ENCODE measurements at places on chromosomes 7 and 10.

DNA sequence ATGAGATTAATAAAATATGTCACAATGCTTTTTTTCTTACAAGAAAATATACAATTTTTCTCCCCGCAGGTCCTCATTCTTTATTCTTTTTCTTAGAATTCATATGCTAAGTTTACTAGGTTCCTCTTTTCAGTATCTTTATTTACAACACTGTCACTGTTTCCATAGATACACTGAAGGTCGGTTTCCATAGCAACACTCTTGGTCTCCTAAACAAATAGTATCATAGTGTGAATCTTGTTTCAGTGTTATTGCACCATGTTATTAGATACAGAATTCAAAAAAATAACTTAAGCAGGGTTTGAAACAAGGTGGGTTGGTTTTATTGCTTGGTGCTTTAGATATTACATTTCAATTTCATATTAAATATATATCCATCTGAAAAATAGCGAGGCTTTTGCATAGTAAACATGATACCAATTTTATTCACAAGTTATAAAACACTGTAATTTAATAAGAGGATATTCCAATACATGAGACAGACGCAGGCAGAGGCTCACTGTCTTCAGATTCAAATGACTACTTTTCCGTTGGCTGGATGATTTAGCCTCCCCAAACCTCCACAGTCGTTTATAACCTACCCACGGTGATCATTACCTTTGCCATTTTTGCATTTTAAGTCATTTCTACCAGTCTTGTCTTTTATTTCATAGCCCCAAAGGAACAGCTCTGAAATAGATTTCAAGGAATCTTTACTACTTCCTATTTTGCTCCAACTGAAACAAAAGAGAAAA lies 88.9 kb upstream of the KLF6 start:
- peak; percentile 56 for DNase-seq

- no peak for DNase-seq
Measured at GRCh38 chr7:150406567-150407421, 27.7 kb downstream of the ZNF775 start.

GRCh38 chr10:74049955-74050354 lies 52.0 kb downstream of the VCL start:
- no peak for DNase-seq

GRCh38 chr7:12431886-12432556 lies 28.4 kb upstream of the VWDE start:
- DNase-seq, result peak; percentile 74

DNA sequence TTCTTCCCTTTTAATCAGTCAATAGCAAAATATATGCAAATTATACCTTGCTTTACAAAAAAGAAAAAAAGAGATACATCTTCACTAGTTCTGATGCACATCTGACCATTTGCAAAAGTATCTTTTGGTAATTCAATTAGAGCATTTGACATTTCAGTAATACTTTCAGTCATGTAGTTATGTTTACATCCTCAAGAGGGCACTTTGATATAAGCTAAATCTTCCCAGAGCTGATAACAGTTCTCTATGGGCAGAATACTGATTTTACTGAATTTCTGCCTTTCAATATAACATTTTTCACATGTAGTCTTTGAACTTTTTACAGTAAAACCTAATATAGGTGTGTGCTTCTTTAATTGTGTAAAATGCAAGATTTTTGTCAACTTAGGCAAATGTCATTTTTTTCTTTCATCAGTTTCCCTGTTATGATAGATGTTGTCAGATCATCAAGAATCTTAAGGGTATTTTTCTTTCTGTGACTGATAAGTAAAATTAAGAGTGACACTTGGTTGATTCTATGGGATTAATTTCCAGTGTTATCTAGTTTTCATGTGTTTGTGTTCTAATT lies 703.5 kb upstream of the SEMA3D start:
- peak; percentile 40 for DNase-seq

DNA sequence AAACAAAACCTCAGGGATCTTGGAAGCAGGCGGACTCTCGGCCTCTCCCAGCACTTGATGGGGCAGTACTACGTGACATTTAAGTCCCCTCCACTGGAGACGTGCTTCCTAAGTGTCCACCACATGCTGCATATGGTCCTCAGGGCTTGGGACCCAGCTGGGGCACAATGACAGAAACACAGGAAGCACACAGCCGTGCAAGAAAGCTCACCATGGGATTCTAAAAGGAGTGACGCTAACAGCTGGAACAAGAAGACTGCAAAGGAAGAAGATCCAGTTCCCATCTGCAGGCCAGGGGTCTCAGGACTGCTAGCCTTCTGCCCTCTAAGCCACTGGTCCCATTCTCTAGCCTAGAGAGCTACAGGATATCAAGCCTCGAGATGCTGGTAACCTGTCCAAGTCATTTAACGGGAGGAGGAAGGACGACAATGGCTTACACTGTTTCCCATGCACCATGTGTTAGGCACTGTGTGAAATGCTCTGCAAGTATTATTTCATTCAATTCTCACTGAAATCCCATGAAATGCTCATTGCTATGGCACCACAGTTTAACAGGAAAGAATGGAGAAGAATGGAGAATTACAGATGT lies 61.1 kb downstream of the KCNMA1 start:
- DNase-seq, result no peak

DNA sequence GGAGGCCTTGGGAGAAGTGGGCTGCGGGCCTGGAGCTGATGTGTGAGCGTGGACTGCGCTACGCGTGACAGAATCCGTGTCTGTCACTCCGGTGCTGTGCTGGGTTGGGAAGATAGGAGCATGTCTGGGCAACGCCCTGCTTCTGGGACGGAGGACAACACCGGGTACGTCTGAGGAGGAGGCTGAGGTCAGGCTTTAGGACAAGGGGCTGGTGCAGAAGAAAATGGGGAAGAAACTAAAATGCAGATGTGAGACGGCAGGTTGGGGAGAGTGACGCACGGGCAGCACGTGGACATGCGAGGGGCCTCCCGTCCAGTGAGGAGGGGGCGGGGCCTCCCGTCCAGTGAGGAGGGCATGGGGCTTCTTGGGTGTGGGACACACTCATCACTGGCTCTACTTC lies 207.4 kb downstream of the DNAJB6 start:
- DNase-seq, result no peak

- no peak for DNase-seq
Measured at GRCh38 chr10:108141064-108141463, 976.6 kb upstream of the SORCS1 start.

DNA sequence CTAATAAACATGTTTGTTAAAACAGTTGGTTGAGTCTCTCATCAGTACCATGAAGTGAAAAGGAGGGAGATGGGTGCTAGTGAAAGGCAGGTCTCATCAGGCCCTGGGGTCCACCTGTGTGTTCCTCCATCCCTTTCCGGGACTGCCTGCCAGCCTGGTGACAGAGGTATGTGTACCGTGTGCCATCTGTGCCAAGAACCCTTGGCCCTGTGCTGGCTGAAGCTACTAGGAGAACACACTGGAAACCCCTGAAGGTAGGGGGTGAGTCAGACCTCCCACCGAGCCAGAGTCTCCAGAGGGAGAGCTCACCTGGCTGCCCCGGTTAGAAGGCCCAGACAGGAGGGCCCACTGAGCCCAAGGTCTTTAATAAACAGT lies 2.3 kb downstream of the DDIT4 start:
- peak; percentile 20 for DNase-seq

- no peak for DNase-seq
Measured at GRCh38 chr10:14507176-14507575, 176.5 kb upstream of the FRMD4A start.

- no peak for DNase-seq
Measured at GRCh38 chr7:1846331-1847065, 176.4 kb downstream of the ELFN1 start.

- no peak for DNase-seq
Measured at GRCh38 chr7:113144817-113145216, 26.5 kb upstream of the SMIM30 start.

GRCh38 chr7:135840591-135840990 lies 92.0 kb upstream of the FAM180A start:
- DNase-seq, result no peak

GRCh38 chr7:11376529-11376928 lies 402.9 kb downstream of the PHF14 start:
- DNase-seq, result no peak

DNA sequence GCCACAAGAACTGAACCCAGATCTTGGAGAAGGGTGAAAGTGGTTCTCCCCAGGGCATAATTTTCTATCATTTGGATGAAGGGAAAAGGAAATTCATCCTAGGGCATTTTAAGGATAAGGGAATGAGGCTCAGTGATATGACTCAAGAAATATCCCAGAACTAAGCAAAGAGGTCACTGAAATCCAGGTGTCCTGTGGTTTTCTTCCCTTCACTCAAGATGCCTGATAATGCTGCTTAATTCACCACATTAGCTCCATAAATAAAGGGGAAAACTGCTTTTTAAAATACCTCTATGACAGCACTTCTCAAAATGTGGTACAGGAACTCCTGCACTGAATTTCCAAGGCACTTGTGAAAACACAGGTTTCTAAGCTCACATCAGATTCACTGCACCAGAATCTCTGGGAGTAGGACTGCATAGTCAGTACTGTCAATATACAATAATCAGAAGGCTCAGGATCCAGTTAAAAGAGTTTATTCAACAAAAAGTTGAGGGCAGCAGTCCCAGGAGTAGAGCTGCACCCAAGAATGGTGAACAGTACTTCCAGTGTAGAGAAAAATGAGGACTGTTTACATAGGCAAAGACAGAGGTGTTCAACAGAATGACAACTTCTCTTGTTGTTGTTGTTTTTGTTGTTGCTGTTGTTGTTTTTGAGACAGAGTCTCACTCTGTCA lies 2.9 kb downstream of the IFIT3 start:
- DNase-seq, result no peak

DNA sequence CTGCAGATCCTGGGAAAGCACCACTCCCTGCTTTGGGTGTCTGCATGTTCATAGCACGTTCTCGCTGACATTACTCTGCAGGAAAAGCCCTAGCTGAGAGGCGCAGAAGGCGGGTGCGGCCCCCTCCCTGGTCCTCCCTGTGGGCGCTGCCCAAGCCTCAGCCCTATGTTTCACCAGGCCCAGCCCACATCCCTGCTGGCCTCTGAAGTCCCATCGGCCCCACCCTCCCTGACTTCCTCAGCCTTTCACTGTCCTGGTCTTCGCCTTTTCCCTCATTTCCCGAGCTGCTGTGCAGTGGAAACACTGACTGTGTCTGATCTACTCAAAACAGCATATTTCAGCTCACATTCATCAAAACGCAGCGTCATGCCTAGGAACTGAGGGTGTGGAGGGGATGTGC lies 36.3 kb upstream of the DIP2C start:
- DNase-seq, result no peak

DNA sequence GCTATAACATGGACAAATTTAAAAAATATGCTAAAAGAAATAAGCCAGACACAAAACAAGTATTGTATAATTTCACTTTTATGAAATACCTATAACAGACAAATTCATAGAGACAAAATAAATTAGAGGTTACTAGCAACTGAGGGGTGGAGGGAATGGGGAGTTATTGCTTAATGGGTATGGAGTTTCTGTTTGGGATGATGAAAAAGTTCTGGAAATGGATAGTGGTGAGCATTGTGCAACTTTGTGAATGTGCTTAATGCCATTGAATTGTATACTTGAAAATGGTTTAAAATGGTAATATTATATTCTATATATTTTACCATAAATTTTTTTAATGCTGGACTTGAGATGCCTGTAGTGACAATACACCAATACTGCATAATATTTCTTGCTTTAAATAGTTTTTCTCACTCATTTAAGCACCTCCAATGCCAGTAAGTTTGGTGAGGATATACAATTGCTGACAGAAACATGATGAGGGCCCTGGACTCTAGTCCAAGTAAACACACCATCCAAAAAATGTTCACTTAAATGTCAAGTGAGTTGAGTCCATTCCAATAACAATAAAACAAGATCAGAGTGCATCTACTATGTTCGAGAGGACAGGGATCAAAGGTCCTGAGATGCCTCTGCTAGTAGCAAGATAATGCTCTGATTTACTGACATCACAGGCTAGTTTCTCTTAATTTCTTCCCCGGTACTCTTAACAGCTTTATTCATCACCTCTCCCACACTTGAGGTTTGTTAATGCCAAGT lies 71.9 kb downstream of the NT5C2 start:
- DNase-seq, result no peak

GRCh38 chr7:56125831-56126230 lies 9.6 kb upstream of the NUPR2 start:
- no peak for DNase-seq

DNA sequence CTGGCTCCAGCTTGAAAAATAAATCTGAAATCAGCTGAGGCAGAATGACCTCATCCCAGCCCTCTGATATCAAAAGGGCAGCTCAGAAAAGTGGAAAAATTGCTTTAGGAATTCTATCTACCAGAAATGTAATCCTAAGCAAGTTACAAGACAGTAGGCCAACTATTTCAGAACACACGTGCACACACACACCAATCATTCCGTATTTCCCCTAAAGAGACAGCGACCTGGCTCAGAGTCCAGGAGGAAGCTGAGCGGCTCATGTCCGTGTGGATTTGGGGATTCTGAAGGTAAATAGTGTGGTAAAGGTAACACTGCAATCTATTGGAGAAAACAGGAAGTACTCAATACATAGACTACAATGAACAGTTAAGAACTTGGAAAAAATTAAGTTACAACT lies 288.2 kb downstream of the CALN1 start:
- no peak for DNase-seq

DNA sequence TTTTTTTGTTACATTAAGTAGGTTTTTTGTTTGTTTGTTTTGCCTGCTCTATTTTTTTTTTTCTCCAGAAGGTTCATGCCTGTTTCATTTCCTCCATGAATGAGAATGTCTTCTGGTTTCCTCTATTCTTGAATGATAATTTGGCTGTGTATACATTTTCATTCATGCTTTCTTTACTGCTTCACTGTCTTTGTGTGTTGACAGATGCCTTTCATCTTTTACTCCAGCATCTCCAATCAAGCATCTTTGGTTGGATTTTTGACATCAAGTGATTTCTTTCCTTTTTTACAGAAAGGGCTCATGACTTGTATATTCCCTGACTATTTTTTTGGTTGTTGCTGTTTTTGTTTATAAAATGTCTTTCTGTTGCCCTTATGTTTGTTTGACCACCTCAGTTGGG lies 156.5 kb downstream of the MDFIC start:
- no peak for DNase-seq

- no peak for DNase-seq
Measured at GRCh38 chr10:44316922-44317215, 68.0 kb downstream of the CXCL12 start.

- no peak for DNase-seq
Measured at GRCh38 chr7:41917-42565, 150.3 kb upstream of the FAM20C start.

DNA sequence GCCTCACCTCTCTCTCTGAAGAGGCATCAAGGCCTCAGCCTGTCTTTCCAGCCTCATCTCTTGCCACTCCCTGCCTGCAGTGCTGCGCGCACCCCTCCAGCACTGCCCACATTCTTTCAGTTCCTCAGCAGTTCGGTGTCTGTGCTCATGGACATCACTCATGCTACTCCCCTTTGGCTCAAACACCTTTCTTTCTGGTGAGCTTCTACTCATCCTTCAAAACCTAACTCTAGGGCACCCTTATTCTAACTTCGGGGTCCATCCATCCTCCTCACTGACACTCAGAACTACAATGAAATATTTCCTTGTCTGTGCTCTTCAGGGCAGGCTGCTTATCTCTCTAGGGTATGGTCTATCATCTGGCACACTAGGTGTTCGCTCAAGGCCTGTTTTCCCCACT lies 169.9 kb upstream of the BMPER start:
- DNase-seq, result no peak

- DNase-seq, result no peak
Measured at GRCh38 chr10:45058992-45059561, 58.4 kb downstream of the ZNF22 start.

Measured in ELR (cell line).